ENCODE measurements at places on chromosomes 6 and 20.

DNA sequence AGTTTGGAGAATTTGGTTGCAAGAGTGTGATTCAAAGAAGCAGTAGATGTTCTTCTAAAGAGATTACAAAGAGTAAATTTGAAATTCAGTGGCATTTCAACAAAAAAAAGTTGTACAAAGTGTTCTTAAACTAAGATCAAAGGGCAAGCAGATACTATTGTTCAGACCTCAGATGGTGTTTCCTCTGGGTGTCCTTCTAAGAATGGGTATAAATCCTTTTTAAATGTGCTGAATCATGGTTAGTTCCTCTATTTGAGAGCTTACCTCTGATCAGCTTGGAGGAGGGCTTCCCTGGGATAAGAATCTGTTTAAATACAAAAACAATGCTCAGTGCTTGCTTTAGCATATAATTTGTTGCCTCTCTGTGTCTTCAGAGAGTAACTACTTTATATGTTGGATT lies 6.3 kb downstream of the BMP6 start:
- no peak for DNase-seq

DNA sequence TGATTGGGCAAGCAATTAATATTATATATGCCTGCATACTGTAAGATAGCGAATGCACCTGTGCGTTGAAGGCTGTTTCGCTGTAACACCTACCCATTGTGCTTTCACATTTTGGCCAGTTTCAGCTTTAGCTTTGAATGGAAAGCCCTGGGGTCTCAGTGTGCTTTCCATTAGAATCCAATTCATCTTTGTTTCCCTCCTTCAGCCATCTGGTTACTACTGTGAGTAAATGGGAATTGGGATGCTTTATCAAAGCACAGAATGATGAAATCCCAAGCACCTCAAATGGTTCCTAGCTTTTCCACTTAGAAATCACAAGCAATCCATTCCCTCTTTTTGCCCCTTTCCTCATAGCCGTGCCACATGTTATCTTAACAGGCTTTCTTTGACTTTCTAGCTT lies 127.1 kb downstream of the HDGFL1 start:
- DNase-seq: no peak

DNA sequence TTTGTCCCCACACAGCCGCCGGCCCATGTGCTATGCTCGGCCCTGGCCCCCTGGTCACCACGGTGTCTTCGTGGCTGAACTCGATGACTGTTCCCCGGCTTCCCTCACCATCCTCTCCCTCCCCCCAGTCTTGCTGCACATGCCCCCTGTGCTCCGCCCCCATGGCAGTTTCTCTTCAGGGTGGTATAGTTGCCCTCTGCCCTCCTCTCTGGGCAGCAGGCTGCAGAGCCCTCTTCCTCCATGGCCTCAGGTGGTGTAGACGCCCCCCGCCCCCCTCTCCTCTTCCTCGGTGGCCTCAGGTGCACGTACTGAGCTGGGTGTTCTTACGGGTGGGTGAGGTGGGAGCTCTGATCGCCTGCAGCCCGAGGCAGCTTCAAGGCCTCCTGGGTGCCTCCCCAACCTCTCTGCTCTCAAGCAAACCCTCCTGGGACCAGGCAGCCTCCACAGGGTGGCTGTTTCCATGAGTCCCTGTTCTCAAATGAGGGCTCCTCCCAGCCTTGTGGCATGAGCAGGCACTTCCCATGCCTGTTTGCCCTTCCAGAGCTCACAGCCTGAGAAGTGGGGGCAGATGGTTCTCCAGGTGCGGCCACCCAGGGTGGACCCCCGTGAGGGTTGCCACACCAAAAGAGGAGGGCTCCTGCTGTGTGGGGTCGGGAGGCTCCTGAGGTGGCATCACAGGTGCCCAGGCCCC lies 24.8 kb downstream of the COL20A1 start:
- DNase-seq: no peak

- no peak for DNase-seq
Observed at GRCh38 chr6:154139892-154140291, 100.9 kb downstream of the OPRM1 start.

DNA sequence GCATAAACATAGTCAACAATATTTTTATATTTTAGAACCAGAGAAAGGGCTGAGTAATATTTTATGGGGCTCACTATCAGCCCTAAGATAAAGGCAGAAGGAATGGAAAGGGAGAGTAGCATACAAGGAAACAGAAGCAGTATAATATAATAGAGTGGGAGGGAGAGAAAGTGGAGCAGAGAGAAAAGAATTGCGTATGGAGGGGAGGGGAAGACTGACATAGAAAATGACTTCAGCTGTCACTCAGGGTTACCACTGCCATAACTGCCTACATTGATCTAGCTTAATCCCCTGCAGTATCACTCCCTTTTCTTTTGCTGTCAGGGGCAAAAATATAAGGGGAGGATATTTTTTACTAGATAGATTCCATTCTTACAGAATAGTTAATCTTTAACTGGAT lies 1133.5 kb upstream of the MAP3K7 start:
- DNase-seq: no peak

- no peak for DNase-seq
Observed at GRCh38 chr6:111943726-111944125, 70.5 kb upstream of the FYN start.

- no peak for DNase-seq
Observed at GRCh38 chr20:54132612-54133433, 41.0 kb downstream of the CYP24A1 start.

DNA sequence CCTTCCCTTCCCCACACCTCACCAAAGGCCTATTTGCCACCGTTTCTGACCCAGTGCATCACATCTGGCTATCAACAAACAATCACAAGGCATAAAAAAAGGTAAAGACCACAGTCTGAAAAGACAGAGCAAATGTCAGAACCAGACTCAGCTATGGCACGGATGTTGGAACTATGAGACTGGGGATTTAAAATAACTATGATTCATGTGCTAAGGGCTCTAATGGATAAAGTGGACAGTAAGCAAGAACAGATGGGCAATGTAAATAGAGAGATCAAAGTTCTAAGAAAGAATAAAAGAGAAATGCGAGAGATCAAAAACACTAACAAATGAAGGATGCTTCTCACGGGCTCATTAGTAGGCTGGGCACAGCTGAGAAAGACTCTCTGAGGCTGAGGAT lies 99.5 kb downstream of the LAMP5 start:
- no peak for DNase-seq

DNA sequence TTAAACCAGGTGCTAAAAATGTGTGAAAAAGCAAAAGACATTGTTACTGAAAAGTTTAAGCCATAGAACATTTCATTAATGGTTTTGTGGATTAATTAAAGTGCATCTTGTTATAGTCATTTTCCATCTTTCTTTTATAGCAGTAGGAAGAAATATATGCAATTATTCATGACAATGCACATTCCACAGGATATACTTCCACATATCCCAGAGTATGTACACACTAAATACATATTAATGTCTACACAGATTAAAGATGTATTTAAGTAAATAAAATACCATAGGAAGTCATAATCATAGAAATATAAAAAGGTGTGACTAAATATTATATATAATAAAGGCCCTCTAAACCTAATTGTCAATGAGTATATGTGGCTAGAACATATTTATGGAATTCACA lies 578.8 kb downstream of the PHF3 start:
- no peak for DNase-seq

- DNase-seq: peak; percentile 52
Observed at GRCh38 chr6:97497713-97498331, 214.8 kb upstream of the MMS22L start.

DNA sequence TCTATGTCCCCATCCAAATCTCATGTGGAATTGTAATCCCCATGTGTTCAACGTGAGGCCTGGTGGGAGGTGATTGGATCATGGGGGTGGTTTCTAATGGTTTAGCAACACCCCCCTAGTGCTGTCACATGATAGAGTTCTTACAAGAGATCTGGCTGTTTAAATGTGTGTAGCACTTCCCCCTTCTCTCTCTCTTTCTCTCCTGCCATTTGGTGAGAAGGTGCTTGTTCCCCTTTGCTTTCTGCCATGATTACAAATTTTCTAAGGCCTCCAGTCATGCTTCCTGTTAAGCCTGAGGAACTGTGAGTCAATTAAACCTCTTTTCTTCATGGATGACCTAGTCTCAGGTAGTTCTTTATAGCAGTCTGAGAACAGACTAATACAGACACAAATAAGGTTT lies 165.4 kb downstream of the OGFRL1 start:
- no peak for DNase-seq

- no peak for DNase-seq
Observed at GRCh38 chr20:33313686-33314314, 30.8 kb downstream of the BPIFB1 start.

DNA sequence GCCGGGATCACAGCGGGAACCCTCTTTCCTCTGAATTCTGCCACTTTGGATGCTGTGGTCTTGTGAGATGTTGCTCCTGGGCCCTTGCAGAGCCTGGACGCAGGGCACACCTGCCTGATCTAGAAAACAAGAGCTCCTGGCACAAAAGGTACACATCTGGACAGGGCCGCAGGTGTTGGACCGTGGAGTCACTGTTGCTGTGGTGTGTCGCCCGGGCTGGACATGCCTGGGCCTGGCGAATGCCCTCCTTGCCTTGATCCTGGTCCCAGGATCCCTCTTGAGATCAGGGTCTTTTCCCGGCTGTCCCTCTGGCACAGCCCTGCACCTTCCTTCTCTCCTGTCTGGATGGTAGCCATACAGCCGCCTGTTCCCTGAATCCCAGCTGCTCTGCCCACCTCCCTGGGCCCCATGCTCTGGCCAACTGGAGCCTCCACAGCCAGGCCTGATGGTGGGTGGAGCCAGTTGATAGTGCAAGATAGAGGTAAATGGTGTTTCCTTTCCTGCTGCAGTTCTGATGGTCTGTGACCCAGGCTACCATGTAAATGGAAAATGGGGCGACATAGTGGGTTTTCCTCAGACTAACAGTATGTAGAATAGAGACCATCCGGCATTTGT lies 5.0 kb downstream of the FOXP4 start:
- no peak for DNase-seq

- no peak for DNase-seq
Observed at GRCh38 chr6:128339635-128340450, 180.6 kb downstream of the PTPRK start.

- DNase-seq: no peak
Observed at GRCh38 chr6:14910692-14911547, 334.9 kb upstream of the JARID2 start.

- no peak for DNase-seq
Observed at GRCh38 chr6:71364889-71365542, 76.4 kb downstream of the OGFRL1 start.

DNA sequence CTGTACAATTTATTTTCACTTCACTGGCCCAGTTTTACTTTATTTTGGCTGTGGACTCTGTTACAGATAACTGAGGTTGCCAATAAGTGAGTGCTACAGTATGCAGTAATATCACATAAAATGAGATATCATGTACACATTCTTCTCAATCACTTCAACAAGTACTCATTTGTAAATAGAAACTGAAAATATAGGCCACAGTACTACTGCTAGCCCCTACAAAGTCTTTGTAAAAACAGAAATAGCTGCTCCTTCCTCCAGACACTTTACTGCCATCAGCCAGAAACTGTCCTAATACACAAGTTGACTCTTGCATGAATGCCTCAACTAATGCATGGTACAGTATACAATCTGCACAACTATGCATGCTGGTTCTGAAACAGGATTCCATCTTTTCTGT lies 9.2 kb downstream of the DTNBP1 start:
- DNase-seq: no peak
